ENCODE measurements at places on chromosomes 5 and 9.

- no peak for DNase-seq
Measured at GRCh38 chr5:39816866-39817265, 392.1 kb upstream of the DAB2 start.

DNA sequence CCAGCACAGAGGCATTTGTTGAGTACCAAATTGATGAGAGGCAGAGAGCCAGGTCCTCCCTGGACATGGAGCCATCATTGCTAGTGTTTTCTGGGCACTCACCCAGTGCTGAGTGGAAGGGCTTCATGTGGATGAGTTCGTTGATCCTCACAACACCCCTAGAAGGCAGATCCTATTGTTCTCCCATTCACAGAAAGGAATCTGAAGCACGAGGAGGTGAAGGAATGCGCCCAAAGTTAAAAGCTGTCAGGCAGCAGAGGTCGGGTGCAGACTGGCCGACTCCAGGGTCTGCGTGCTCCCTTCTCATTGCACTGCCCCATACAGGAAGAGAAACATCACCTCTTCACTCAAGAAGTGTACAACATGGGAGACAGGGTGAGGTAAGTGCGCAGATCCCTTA, 153.5 kb upstream of the TNPO1 start:
- DNase-seq: no peak

DNA sequence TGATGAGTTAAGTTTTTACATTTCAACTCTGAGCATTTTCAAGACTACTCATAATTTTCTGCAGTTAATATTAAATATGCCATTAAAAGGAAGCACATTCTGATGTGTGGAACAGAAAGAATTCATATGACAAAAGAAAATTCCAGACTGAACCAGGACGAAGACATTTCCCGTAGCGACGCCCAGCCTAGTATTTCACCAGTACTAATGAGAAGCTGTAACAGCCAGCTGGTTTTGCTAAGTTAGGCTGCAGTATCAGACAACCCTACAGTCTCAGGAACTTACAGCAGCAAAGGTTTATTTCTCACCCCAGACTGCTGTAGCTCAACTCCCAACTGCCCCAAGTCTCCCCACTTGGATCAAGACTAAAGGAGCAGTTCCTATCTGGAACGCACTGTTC, 91.6 kb downstream of the TMEM174 start:
- DNase-seq: no peak

GRCh38 chr9:72952914-72953313, at the start of gene ALDH1A1:
Gene ALDH1A1, minus strand, starts transcription at chr9:72953053. Its CDS starts 53 bp downstream, at chr9:72953000.
- no peak for DNase-seq

GRCh38 chr9:94611638-94612068, 18.0 kb upstream of the FBP2 start:
- no peak for DNase-seq

- DNase-seq: no peak
Measured at GRCh38 chr9:95124582-95125367, 192.7 kb downstream of the FANCC start.

- DNase-seq: no peak
Measured at GRCh38 chr5:68087866-68088265, 127.7 kb upstream of the PIK3R1 start.

DNA sequence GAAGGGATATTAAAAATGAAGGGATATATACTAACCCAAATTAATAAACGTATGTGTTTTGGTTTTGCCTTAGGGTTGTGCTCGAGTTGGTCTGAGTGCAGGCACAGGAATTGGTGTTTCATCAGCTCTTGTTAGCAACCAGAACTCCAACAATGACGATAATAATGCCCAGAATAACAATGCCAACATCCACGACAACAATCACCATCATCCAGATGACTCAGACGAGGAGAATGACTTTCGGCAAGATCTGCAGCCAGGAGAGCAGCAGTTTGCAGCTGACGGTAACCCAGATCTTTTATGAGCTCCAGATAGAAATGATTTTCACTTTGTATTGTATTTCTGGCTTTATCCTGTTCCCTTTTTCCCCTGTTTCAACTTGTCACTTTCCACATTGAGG, 33.2 kb downstream of the FBXO38 start:
- DNase-seq: no peak

DNA sequence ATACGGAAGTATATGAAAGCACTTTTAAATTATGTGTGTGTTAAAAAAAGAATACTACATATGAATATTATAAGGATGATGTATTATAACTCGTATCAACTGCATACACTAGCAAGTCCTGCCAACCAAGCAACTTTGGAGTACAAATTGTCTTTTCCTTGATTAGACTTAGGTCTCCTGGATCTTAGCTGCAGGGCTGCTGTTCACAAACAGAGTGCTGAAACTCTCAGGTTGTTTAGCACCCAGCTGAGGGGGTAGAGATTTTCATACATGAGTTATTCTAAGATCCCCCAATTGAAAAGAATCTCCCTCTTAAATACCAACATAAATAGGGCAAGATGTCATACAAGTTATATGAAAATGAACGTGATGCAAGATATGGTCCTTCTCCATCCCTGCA, 149.8 kb upstream of the TNC start:
- DNase-seq: no peak

DNA sequence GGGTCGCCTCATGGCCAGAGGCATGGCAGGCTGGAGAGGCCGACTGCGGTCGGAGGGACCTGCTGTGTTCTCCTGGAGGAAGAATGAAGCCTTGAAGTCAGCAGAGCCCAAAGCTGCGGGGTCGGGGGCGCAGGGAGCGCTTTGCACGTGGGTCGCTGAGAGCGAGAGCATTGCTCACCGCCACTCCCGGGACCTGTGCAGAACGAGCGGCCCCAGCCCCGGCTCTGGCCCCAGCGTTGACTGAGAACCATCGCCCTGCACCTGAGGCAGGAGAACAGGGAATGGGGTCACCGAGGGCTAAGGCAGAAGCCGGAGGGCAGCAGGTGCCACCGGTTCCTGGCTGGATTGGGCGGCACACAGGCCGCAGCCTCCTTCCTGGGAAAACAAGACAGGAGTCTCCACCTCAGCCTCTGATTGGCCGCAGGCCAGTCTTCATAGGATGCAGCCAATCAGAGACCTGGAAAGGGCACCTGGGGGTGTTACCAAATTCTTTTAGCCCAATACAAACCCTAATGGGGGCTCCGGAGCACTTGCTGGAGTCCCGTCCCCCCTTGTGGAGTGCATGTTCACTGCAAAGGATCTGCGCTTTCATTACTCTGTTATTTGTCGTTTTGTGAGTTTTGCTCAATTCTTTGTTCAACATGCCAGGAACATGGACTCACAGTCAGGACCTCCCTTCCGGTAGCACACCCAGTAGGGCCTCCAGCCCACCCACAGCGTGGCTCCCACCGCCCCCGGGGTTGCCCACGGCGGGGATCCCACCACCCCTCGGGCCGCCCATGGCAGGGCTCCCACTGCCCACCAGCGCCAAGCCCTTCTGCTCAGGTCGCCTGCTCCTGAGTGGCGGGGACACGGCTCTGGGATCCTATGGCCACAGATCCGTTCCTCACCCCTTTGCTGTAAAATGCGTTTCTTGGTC, 24.7 kb upstream of the SLC6A19 start:
- no peak for DNase-seq

DNA sequence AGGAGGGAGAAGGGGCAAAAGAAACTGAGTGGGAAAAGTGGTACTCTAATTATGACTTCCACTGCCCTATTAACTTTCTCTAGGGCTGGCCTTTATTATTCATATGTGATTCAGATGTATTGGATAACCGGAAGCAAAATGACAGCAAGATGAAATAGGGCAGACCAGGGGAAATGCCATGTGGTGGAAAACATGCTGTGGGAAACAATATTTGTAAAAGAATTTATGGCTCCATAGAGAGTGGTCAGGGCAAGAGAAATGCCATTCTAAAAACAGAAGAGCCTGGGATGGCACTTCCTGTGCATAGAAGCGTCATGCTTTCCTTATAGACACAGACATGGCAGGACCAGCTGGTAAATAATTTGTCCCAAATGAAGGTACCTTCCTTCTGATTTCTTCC, 67.7 kb downstream of the MEGF10 start:
- DNase-seq: no peak

DNA sequence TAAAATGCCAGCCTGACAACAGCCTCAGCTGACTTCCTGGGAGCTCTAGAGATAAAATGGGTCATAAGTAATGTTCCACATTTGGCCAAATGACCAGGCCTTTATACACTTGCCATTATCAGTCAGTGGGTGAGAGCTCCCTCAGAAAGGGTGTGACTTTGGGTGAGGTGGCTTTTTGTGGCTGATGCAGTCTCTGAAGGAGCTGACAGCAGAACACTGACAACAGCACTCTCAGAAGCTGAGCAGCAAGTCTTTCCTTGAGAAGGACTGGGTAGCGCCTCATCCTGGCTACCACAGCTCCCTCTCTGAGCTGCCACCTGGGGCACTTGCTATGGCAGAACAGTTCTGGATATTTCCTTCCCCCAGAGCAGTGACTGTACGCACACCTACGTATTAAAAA, 22.0 kb upstream of the GNAQ start:
- no peak for DNase-seq

DNA sequence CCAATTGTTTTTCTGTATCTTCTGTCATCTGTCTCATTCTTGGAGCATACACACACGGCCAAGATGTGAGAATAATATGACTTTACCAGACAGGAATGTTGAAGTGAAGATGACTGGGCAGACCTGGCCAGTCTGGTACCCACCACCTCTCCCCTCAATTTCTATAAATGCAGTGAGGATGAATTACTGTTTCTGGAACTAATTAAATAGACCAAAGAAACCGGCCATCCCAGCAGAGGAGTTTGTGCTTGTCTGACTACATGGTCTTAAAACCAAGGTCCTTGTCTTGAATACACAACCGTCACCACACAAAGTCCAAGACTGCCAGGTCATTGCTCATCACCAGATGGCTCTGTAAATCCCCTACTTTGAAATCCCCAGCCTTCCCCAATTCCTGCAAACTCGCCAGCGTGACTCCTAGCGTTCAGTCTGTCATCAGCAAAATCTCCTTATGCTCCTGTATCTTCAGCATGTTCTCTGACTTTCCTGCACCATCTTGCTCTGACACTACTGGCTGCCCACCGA, 147.2 kb downstream of the PDE4D start:
- DNase-seq: no peak

DNA sequence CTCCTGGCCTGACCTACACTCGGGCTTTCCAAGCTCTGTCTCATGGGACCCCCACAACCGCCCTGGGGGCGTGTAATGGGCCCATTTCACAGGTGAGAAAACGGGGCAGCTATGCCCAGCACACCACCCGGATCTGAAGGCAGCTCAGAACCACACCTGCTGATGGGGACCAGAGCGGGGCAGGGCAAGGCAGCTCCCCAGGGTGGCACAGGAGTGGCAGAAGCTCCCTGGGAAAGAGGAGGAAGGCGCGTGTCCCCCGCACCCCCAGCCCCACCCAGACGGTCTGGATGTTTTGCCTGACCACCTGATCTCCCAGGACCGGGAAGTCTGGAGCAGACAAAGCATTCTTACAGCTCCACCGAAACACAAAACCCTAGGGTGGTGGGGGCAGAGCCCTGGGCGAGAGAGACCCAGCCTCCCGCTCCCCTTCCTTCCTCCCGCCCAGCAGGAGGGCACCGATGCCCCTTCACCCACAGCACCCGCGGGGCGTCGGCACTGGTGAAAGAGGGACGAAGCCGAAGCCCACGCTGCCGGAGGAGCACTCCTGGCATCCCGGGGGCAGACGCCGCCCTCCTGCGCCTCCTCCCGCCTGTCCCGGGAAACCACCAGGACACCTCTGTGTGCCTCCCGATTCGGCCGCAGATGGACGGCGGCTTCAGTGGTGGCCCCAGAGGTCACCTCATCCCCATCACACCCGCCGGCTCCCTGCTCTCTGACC, 14.5 kb downstream of the NOTCH1 start:
- no peak for DNase-seq

- no peak for DNase-seq
Measured at GRCh38 chr5:60386436-60387050, 313.4 kb downstream of the DEPDC1B start.

DNA sequence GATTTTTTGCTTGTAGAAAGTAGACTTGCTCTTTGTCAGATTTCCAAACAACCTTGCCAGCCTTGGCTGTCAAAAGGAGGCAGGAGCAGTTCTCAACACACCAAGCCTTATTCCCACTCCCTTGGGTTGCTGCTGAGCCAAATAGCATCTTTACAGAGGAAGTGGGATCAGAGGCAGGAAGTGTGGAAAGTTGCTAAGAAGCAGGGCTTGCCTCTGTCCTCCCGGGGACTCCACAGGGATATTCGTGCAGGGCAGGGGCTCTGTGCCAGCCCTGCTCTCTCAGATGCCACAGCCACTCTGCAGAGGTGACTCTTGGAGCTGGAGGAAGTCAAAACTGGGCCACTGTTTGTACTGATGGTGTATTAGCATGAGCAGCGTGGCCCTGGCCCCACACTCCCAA, 24.3 kb downstream of the PTPDC1 start:
- no peak for DNase-seq

- no peak for DNase-seq
Measured at GRCh38 chr9:91776409-91777291, 173.4 kb downstream of the ROR2 start.

GRCh38 chr5:148830211-148830610, 3.8 kb downstream of the ADRB2 start:
- no peak for DNase-seq

DNA sequence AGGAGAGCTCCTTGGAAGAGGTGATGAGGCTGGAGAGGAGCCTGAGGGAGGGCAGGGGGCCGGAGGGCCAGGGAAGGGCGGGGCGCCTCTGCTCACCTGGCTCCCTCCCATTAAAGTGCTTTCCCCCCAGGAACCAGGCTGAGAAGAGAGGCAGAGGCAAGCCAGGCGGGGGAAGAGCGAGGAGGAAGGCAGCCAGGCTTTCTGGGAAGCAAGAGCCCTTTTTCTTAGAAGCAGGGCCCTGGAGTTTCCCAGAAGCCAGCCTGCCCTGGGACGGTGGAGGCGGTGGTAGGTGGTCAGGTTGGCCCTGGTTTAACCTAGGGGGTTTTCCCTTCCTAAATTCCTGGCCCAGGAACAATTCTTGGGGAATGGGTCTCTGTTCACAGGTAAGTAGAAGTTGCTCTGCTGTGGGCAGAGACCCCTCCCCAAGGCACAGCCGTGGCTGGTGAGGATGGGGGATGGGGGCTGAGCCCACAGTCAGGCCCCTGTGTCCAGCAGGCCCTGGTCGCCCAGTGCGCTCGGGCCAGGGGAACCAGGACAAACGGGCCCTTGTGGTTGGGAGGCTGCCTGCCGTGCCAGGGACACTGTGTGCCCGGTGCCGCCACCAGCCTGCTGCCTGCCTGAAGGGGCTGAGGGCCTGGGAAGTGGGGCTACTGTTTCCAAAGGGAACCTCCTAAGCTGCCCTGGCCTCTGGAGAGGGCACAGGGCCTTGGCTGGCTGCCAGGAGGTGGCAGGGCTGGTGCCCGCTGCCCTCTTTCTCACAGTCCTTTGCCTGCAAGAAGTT, 16.6 kb upstream of the RALGDS start:
- no peak for DNase-seq

DNA sequence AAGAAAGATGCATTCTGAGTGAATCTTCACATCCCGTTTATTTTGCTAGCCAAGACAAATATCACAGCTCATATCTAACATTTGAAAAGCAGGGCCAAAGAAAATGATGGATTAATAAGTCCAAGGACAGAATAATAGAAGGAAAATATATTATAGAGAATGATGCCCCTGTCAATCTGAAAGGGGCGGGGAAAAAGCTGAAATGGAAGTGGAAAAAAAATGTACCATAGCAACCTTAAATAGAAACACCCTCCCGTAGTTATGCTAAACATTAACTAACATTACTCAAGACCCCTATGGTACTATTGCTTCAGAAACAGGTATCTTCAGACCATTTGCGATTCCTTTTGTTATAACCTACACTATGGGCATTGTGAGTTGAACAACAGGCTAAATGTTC, 67.7 kb upstream of the SMARCA2 start:
- DNase-seq: no peak

Data from D721Med (cell line).